ENCODE measurements at places on chromosomes 2 and 18.

DNA sequence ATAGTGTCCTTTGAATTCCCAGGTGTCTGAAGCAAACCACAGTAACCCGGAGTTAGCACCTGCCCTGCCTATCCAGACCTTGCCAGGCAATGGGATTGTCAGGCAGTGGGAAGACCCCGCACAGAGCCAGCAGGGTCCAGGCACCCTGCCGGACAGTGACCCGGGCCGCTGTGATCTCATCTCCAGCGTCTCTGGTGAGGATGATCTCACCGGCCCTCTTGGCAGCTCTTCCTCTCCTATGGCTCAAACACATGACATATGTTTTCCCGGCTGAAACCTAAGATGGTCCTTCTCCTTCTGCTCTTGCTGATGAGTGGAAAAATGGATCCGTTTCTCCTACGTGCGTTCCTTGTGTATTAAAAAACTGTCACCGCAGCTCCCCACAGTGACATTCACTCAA, 75.1 kb downstream of the ACOXL start:
- DNase-seq, result peak; percentile 49

DNA sequence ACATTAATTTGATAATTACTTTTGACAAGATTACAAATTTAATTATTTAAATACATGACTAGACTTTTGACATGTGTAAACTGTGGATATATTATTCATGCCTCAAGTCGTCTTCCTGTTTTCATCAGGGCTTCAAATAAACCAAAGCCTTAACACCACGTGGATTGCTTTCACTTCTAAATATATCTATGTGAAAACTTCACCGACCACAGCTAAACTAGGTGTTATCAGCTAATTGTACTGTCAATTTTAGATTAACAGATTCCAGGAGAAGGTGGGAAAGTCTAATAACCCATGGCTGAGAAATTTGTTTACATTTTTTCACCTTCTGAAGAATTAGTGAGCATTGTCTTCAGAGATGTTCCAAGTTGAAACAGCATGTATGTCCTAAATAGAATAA, 494.7 kb upstream of the FAM98A start:
- no peak for DNase-seq

- DNase-seq, result no peak
These were observed 31.3 kb downstream of the GATA6 start for GRCh38 chr18:22200611-22201225.

DNA sequence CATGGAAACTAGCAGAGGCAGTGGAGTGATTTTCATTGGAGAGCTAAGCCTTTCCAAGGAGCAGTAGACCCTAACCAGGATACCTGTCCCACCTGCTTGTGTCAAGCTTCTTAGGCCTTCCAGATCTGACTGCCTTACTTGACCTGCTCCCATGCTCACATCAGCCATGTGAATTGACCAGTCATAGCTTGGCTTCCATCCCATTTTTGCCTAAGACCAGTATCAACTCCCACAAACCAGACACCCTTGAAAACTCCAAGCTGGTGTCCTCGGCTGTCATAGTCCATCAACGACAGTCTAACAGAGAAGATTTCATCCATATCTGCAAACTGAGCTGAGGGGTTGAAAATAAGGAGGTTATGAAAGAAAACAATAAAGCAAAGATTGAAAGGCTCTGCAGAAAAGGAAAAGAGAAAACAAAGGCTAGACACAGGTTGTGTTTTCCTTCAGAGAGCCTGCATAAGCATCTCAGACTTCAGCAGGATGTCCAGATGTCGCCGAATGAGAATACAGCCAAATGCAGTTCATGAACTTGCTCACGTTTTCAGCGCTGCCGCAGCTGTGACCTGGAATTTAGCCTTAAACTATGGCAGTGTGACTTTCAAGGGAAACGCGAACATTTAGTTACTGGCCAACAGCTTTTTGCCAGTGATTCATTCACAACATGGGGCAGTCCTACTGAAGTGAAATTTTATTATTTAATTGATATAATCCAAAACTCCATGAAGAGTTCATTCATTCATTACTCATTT, 868.1 kb upstream of the ID2 start:
- DNase-seq, result no peak

DNA sequence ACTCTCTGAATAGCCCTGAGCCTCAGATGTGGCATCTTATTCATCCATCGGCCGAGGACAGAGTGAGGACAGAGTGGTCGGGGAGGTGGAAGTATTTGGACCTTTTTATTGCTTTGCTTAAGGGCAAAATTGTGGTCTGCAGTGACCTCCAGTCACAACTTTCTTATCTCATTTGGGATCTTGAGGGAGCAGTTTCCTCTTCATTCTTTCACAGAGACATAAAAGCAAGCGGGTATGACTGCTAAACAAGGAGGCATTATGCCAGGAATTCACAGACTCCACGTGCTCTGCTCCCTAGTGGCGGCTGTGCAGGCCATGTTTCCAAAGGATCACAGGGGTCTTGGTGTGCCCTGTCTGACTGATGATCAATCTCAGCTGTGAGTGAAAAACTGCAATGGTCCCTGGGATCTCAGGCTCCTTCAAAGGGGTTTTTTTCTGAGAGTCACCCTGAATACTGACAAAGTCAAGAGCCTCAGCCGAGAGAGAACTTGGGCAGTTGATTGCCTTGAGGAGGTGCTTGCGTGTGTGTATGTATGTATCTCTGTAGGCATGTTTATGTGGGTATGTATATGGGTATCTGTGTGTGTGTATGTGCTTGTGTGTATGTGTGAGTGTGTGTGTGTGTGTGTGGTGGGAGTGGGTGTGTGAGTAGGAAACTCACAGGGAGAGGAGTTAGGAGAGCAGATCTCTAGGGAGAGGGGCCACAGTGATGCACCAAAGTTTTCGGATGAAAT, 47.7 kb downstream of the RAPGEF4 start:
- DNase-seq, result no peak
